ENCODE measurements at places on chromosomes 4 and X.

DNA sequence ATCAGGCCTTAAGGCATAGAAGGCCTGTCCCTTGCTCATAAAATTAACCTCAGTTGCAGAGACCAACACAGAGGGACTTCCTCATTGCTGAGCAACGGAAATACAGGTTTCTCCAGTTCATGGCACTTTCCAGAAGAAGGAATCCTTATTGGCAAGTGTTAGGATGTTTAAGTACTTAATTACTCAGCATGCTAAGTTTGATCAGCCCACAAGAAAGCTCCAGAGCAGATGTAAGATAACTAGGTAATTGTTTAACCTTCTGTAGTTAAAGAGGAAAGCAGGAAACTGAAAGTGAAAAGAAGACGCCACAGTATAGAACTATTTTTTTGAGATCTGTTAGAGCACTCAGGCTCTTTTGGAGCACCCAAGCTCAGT lies 33.5 kb downstream of the SMS start:
- no peak for DNase-seq

DNA sequence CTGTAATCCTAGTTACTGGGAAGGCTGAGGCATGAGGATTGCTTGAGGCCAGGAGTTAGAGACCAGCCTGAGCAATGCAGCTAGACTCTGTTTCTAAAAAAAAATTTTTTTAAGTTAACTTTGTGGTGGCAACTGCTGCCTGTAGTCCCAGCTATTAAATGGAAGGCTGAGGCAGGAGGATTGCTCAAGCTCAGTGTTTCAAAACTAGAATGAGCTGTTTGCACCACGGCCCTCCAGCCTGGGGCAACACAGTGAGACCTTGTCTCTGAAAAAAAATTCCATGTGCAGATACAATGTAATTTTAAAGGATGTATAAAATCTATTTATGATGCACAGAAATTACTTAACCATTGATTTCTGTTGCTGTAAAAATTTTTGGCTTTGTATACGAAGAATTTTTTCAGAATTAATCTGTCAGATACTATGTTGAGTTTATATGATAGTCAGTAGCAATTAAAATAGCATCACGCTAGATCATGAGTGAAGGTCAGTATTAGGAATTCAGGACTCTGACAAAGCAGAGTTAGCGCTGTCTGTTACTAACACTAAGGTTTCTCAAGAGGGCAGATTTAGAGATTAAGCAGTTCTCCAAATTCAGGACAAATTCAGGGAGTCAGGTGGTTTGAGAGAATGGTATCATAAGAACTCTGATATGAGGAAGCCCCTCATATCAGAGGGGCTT lies 8.3 kb upstream of the AGA start:
- no peak for DNase-seq

DNA sequence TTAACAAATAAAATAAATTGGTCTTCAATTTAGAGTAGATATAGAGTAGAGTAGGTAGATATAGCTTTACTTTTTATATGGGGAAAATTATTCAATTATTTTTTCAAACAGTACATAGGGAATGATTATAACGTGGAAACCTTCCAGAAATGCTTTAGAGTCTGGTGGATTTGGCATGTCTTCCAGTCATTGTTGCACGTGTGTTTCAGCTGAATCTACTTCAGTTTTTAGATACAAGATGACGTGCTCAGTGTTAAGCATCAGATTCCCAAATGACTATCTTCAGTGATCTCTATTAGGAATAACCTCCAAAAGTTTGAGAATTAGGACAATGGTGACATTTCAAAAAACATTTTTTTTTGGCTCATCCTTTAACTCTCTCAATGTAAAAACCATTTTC lies 616.9 kb downstream of the ANKRD50 start:
- no peak for DNase-seq

DNA sequence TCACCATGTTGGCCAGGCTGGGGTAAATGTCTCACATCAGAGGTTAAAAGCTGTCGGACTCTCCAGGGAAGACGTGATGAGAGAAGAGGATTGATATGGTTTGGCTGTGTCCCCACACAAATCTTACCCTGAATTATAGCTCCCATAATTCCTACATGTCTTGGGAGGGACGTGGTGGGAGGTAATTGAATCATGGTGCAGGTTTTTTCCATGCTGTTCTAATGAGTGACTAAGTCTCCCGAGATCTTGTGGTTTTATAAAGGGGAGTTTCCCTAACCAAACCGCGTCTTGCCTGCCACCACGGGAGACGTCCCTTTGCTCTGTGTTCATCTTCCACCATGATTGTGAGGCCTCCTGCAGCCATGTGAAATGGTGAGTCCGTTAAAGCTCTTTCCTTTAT lies 64.4 kb downstream of the ASMT start:
- DNase-seq: no peak

DNA sequence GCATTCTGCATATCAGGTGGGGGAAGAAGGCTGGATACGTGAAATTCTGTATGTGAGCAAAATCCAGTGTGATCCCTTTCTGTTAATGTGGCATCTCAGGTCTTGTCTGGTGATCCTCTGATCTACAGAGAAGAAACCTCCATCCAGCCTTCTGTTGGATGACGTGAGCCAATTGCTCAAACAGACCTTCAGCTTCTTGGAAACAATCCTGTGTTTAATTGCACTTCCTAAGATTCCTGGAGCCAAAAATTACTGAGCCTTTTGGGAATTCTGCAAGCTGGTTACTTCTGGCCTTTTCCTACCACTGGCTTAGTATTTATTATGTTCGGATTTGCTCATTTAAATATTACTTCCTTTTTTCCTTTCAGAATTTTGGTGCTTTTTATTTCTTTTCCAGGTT lies 51.2 kb downstream of the TRIML1 start:
- no peak for DNase-seq

GRCh38 chrX:386239-386767 lies 404 bp downstream of the PPP2R3B start:
- no peak for DNase-seq

DNA sequence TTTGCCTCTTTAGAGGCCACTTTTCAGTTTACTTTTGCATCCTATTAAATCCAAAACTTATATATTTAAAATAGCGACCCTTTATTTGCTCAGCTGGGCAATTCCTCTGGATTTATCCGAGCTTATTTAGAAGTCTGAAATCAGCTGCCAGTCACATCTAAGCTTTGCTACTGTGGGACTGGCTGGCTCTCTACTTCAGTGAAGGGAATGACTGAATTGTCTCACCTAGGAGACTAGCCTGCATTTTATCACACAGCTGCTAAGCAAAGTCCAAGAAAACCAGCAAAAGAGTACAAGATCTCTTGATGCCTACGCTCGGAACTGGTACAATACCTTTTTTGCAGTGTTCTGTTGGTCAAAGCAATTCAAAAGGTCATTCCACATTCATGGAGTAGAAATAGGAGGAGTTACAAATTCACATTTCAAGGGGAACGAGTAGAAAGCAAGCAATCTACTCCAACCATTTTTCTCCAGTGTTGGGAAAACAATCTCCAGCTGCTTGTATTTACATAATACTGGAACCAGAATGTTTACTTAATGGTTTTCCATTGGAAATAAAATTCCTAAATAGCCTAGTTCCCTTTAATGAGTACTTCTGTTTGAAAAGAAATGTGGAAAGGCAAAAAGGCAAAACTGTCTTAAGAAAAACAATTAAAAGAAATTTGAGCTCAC lies 160.2 kb downstream of the MAGEB5 start:
- no peak for DNase-seq

- DNase-seq: no peak
These were observed 83.2 kb upstream of the ARHGAP24 start for GRCh38 chr4:85391589-85392410.

DNA sequence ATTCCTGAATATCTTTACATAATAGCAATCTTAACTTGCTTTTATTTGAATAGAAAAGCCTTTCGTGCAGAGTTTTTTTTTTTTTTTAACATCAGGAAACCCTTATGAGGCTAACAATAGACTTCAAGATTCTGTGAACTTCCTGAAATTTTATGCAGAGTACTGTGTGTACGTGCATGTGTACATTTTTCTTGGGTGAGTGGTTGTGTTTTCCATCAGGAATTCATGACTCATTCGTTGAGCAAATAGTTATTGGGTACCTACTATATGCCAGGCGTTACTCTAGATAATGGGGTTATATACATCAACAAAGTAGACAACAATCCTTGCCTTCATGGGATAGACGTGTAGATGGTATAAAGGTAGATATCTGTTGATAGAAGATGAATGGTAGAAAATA lies 59.1 kb downstream of the MRPL1 start:
- DNase-seq: peak; percentile 97

- no peak for DNase-seq
These were observed 625.6 kb upstream of the FAM241A start for GRCh38 chr4:111519683-111520082.

DNA sequence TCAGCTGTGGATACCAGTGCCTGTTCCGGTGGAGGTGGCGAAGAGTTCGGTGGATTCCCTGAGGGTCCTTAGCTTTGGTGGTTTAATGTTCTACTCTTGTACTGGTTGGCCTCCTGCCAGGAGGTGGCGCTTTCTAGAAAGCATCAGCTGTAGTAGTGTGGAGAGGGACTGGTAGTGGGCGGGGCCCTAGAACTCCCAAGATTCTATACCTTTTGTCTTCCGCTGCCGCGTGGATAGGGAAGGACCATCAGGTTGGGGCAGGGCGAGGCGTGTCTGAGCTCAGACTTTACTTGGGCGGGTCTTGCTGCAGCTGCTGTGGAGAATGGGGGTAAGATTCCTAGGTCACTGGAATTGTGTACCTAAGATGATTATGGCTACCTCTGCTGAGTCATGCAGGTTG lies 390.3 kb downstream of the FAM47A start:
- DNase-seq: no peak

- no peak for DNase-seq
These were observed 122.0 kb downstream of the CORIN start for GRCh38 chr4:47715716-47716416.

- DNase-seq: no peak
These were observed 19.4 kb downstream of the GAK start for GRCh38 chr4:912548-913279.

Measured in endothelial cell of umbilical vein (primary cell).